Placental pericyte (primary cell): ENCODE measurements at places on chromosomes 11 and 22. TPM values are rescaled to one million over a fixed set of nuclear protein-coding genes. Genes with fewer than 3 reads are reported as not detected.

OR10A5 gene
- total RNA-seq, result not detected in 2 replicates

ALKBH3 gene
- 34.9 and 35.0 TPM in 2 replicates for total RNA-seq

AMOTL1 gene
- 41.8 and 71.9 TPM in 2 replicates for total RNA-seq

OTOG gene
- not detected in 2 replicates for total RNA-seq

LRP5 gene
- total RNA-seq, result 21.2 and 70.9 TPM in 2 replicates
